Activated CD8-positive, alpha-beta T cell treated with anti-CD3 and anti-CD28 coated beads, Interleukin-2, amount 10 ng/mL, durations not matched to agents 7 days and 5 days (primary cell): ENCODE measurements at places on chromosomes 6 and 20. TPM values are rescaled to one million over a fixed set of nuclear protein-coding genes. Genes with fewer than 3 reads are reported as not detected.
A peak's percentile ranks its signal among the peaks of the same experiment; 100 is the strongest.

GRCh38 chr6:51028276-51028675 is 209.6 kb downstream of the TFAP2B start:
- no peak overlapping the region for H3K4me3 ChIP-seq
- DNase-seq: no peak
- H3K36me3 ChIP-seq: no peaks in the 10 kb centered on the region
- no peaks in the 10 kb centered on the region for H3K27me3 ChIP-seq
- no peaks in the 10 kb centered on the region for H3K4me1 ChIP-seq

DNA sequence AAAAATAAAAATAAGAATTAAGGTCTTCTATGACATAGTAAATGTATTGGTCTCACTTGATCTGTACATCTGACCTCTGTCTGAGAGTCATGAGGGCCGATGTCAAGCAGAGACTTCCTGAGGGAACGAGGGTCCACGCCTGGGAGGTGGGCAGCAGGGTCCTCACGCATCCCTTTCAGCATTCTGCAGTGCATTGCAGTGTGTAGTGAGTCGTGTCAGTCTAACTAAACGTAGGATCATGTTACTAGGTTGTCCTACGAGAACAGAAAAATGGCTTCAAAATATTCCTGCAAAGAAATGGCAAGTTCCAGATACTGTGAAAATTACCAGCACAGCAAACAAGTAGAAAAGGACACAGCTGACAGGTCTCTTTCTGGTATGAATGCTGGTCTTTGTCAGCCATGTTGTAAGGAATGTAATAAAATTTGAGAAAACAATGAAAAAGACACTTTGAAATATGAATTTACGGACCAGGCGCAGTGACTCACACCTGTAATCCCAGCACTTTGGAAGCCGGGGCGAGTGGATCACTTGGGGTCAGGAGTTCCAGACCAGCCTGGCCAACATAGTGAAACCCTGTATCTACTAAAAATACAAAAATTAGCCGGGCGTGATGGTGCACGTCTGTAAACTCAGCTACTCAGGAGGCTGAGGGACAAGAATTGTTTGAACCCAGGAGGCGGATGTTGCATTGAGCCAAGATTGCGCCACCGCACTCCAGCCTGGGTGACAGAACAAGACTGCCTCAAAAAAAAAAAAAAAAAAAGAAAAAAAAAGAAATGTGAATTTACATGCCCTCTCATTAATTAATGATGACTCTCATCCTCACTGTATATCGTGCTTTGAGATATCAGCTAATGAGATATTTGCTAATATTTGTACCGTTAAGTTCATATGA is 2.4 kb upstream of the AHCY start:
- no peak for DNase-seq
- H3K4me3 ChIP-seq: no peak overlapping the region
- peaks cover 7% of the 10 kb centered on the region for H3K27me3 ChIP-seq
- H3K4me1 ChIP-seq: peaks cover 24% of the 10 kb centered on the region

DNA sequence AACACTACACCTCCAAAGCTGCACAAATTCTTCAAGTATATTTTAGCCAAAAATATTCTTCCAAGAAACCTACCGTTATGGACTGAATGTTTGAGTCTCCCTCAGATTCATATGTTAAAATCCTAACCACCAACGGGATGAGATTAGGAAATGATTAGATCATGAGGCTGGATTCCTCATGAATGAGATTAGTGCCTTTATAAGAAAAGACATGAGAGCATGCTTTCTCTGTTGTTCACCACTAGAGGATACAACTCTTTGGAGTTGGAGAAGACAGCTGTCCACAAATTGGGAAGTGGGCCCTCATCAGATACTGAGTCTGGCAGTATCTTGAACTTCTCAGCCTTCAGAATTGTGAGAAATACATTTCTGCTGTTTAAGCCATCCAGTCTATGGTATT is 7.1 kb upstream of the SLC17A4 start:
- no peak overlapping the region for H3K4me3 ChIP-seq
- H3K27me3 ChIP-seq: peaks cover 5% of the 10 kb centered on the region

DNA sequence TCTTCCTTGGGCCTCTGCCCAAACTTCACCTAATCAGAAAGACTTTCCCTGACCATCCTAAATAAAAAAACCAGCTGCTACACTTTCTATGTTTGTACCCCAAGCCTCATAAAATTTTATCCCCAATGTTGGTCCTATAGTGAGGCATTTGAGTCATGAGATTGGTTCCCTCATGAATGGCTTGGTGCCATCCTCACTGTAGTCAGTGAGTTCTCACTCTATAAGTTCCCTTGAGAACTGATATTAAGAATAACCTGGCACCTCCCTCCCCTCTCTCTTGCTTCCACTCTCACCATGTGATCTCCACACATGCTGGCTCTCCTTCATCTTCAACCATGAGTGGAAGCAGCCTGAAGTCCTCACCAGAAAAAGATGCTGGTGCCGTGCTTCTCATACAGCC is 316.9 kb upstream of the PRDM1 start:
- no peak overlapping the region for H3K4me3 ChIP-seq
- no peak overlapping the region for H3K27ac ChIP-seq
- no peaks in the 10 kb centered on the region for H3K4me1 ChIP-seq
- H3K36me3 ChIP-seq: no peaks in the 10 kb centered on the region
- H3K27me3 ChIP-seq: peaks cover 12% of the 10 kb centered on the region
- DNase-seq: no peak

DNA sequence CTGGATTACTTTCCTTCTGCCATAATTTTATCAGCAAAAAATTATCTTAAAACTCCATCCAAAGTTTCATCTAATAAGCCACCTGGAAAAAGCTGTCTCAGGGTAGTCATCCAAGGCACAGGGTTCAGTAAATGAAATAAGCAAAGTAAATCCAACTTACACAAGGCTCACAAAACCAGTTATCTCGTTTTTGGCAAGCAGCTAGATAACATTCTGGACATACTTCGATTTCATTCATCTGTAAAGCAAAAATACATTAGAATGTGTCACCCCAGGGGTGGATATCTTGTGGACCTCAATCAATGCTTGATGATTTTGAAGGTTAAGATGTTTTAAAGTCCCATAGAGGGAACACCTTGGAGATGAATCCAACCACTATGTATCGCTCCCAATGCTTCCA is 73.1 kb downstream of the ZMYND8 start:
- peaks cover 2% of the 10 kb centered on the region for H3K4me1 ChIP-seq
- H3K4me3 ChIP-seq: no peak overlapping the region
- H3K27ac ChIP-seq: no peak overlapping the region

GRCh38 chr20:62696434-62696957 is 12.1 kb upstream of the NTSR1 start:
- H3K27me3 ChIP-seq: peaks cover 10% of the 10 kb centered on the region
- H3K4me1 ChIP-seq: peaks cover 5% of the 10 kb centered on the region
- no peak for DNase-seq
- H3K27ac ChIP-seq: no peak overlapping the region
- no peak overlapping the region for H3K4me3 ChIP-seq
- H3K36me3 ChIP-seq: no peaks in the 10 kb centered on the region

- peaks cover 2% of the 10 kb centered on the region for H3K36me3 ChIP-seq
- DNase-seq: no peak
- H3K4me1 ChIP-seq: no peaks in the 10 kb centered on the region
- H3K27ac ChIP-seq: no peak overlapping the region
- H3K27me3 ChIP-seq: no peaks in the 10 kb centered on the region
- no peak overlapping the region for H3K4me3 ChIP-seq
These were observed 26.9 kb downstream of the FIG4 start for GRCh38 chr6:109717971-109718370.

GRCh38 chr20:49766979-49767521 is 45.6 kb upstream of the SLC9A8 start:
- H3K4me3 ChIP-seq: no peak overlapping the region
- H3K4me1 ChIP-seq: peaks cover 46% of the 10 kb centered on the region
- peak; percentile 38 for DNase-seq
- no peak overlapping the region for H3K27ac ChIP-seq

GRCh38 chr6:62904687-62905086 is 306.6 kb upstream of the FKBP1C start:
- H3K4me3 ChIP-seq: no peak overlapping the region
- no peak for DNase-seq
- H3K36me3 ChIP-seq: no peaks in the 10 kb centered on the region
- no peaks in the 10 kb centered on the region for H3K4me1 ChIP-seq

The LY6G6D gene
- total RNA-seq: not detected

The RAMACL gene
- total RNA-seq: 0.16 TPM
